ENCODE measurements at places on chromosomes 1 and 21.

DNA sequence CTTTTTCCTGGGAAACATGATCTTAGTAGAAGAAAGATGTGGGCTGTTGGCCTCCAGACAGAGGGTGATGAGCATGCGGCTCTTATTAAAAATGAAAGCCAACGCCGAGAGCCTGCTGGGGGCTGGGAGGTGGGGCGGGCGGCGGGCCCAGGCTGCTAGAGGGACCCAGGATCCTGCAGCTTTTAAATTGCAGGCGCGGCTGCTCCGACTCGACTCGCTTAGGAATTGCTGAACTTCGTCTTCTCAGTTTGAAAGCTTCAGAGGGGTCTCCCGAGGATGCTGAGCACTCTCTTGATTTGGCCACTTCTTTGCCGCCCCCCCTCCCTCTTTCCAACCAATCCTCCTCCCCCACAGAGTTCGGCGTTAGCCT lies 1.2 kb downstream of the AGPAT3 start:
- DNase-seq: no peak

GRCh38 chr1:209375097-209375496 lies 208.4 kb upstream of the CAMK1G start:
- no peak for DNase-seq

DNA sequence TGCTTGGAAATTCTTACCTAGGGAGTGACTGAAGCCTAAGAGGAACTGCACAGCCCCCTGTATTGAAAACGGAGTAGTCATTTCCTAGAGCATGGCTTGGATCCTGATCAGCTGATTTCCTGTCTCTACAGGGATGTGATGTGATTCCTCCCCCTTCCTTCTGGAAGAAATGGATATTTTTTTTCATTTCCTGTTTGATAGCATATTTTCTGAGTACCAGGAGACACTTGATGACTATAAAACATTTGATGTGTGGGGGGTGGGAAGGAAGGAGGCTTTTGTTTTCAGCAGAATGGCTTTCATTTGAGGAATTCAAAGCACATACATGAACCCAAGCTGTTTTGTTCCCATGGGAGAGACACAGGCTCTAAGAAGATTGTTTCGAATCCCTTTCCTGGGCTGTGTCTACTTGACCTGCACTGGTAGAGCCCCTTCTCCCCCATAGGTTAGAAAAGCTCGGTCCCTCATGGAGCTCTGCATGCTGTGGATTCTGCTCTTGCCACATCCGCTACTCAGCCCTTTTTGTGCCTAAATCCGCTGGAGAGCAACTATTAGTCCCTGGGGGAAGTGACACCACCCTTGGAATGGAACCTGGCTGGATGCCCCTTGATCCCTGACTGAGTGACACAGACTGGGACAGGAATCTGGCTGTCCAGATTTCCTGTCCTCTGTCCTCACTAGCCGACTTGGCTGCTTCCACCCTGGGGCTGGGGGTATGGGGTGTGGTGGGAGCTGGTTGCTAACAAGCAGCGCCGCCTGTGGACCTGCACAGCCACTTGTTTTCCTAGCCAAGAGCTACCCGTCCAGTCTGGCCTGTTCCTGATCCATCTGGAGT lies 71.8 kb upstream of the MACF1 start:
- DNase-seq: peak; percentile 100

GRCh38 chr1:227437495-227438008 lies 119.3 kb upstream of the CDC42BPA start:
- DNase-seq: no peak

DNA sequence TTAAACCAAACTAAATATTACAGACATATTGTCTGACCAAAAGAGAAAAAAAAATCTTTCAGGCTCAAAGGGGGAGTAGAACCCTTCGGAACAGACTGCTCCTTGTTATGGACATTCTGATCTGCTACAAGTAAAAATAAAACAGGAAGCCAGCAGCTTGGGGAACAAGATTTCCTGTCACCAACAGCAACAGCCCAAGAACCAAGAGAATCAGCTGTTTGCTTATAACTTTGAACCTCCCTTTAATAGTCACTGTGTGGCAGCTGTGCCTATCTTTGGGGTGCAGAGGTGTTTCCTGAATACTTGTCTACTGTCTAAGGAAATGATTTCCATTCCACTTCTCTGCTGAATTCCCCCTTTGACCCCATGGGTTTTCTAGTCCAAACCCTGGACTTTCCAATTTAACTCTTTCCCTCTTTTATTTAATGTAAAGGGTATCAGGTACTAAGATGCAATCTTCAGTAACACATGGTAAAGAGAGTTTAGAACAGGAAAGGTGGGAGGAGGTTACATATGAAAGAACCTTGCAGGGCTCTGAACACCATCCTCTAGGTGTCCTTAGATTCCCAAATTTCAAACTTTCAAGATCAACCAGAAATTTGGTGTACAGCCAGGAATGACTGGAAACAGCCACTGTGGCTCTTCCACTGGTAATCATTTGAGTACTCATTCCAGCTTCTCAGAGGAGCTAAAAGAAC lies 38.6 kb downstream of the GPR3 start:
- no peak for DNase-seq

DNA sequence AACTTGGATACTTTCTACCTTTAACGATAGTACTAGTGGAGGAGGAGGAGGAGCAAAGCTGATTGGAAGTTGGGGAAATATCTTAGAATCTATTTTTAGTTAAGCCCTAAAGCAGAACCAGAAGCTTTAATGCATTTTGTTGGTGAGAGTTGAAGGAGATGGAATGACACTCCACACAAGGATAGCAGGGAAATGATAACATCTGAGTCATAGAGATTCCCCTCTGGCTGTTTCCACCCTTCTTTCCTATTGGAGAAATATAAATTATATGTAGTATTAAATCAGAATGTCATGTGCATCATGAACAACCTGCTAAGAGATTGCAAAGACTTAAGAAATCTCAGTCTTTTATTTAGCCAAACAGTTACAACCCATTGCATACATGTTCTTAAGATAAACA lies 1357.7 kb downstream of the NCAM2 start:
- DNase-seq: no peak

DNA sequence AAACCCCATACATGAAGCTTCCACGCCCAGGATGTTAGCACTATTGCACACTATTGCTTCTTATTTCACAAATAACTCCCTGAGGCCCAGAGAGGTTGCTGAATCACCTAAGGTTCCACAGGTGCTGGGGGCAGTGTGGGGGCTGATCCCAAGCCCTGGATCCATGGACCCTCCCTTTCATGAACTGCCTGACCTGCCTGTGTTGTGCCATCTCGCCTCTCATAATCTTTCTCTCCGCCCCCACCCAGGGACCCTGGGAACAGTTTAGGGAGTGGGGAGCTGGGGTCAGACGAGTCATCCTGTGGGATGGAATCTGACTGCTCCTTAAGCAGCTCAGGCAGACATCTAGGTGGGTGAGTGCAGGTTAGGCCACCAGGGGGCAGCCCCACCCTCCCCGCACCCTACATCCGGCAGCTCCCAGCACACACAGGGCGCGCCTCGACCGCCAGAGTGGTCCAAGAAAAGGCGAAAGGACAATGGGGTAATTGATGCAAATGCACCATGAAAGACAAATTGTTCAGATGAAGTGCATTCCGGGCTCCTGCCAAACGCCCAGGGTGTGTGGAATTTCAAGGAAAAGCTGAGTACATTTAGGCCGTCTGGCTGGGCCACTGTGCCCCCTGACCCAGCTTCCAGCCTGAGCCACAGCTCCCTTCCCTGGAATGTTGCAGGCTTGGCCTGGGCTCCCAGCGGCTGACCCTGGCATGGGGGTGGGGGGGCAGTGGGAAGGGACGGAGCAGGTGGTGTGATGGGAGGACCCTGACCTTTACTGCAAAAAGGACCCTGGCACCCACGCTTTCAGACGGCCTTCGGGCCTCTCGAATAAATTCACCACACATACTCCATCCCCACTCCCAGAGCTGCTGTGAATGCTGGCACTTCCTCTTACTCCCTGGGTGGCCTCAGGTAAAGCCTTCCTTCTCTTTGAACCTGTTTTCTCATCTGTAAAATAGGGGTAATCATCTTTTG lies 20.8 kb downstream of the PHLDA3 start:
- peak; percentile 3 for DNase-seq

DNA sequence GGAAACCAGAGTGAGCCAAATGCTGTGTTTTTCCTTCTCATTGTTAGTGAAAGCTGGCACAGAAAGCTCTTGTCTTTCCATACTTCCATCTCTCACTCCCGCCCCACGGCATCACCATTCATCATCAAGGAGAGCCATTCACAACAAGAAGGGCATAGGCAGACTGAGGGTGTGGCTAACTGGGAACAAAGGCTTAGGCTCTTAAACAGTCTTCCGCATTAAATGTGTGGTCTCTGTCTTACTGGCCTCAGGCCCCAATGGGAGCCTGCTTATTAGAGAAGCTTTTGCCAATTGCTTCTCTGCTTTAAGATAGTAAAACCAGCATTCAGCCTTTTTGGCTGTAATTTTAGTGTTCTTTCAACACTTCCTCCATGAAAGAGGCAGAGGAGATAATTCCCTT lies 51.4 kb downstream of the TNFSF18 start:
- no peak for DNase-seq

DNA sequence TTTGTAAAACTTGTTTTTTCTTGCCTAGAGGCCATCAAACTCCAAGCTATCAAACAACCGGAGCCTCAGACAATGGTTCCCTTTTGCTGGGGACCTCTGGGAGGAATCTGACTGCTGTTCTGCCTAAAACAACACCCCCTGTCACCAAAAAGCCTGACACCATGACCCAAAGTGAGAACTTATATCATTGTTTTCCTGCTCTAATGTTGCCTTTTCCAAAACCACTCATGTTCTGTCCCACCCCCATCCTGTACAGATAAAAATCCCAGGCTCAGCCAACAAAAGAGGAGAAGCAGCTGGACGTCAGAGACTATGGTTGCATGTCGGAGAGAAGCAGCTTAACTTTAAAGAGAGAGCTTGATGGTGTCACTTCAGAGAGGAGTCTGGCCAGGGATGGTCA lies 327.2 kb upstream of the CXADR start:
- DNase-seq: no peak

DNA sequence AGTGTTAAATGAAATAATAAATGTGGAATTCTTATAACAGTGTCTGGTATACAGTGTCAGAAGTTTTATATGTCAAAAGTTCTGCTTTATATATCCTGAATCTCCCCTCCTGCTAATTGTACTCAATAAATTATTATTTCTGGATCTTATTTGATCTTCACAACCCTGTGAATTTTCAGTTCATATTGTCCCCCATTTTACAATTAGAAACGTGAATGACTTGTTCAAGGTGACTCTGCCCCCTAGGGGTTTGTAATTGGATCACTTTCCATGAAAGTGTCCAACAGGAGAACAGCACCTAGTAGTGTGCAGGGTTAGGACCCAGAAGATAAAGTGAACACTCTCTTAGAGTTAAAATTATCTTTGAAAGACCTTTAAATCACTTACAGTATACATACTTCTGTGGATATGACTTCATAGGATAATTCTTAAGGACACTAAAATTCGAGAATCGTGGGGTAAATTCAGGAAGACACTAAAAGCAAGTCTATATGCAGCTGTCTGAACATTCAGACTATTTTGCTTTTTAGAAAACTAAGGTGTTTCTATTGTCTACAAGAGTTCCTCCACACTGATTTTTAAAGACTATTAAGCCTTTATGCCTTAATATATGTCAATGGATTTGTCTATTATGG lies 4.5 kb upstream of the DDR2 start:
- no peak for DNase-seq

GRCh38 chr1:82399093-82399492 lies 598.4 kb downstream of the ADGRL2 start:
- DNase-seq: no peak

- DNase-seq: no peak
Observed at GRCh38 chr1:36128126-36128904, 3.3 kb upstream of the COL8A2 start.

DNA sequence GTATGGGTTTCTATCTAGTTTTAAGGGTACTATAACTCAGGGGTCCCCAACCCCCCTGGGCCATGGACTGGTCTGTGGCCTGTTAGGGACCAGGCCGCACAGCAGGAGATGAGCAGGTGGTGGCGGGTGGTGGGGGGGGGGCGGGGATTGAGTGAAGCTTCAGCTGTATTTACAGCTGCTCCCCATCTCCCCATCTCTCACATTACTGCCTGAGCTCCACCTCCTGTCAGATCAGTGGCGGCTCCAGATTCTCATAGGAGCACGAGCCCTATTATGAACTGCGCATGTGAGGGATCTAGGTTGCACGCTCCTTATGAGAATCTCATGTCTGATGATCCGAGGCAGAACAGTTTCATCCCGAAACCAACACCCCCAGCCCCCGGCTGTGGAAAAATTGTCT lies 95.1 kb upstream of the SLC45A1 start:
- no peak for DNase-seq

DNA sequence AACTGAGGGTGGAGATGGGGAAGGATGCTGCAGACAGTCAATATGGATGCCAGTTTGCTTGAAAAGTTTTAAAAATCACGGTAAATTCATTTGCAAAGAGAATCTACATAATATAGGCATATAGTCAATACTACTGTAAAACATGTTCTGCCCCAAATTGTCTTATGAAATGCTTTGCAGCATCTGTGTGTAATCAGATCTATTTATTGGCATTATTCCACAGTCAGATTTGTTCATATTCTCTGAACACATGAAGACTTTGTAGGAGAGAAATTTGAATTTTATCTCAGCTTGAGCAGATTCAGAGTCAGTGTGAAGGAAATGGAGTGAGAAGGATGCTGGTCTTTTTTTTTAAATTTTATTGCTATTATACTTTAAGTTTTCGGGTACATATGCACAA lies 88.5 kb downstream of the PLPPR4 start:
- no peak for DNase-seq

GRCh38 chr1:36349241-36349671 lies 25.8 kb upstream of the EVA1B start:
- no peak for DNase-seq

GRCh38 chr21:28256420-28256831 lies 736.3 kb downstream of the LTN1 start:
- DNase-seq: no peak
